Hippocampal formation (tissue), 2 donors: ENCODE measurements at places on chromosomes 5 and 9.

DNA sequence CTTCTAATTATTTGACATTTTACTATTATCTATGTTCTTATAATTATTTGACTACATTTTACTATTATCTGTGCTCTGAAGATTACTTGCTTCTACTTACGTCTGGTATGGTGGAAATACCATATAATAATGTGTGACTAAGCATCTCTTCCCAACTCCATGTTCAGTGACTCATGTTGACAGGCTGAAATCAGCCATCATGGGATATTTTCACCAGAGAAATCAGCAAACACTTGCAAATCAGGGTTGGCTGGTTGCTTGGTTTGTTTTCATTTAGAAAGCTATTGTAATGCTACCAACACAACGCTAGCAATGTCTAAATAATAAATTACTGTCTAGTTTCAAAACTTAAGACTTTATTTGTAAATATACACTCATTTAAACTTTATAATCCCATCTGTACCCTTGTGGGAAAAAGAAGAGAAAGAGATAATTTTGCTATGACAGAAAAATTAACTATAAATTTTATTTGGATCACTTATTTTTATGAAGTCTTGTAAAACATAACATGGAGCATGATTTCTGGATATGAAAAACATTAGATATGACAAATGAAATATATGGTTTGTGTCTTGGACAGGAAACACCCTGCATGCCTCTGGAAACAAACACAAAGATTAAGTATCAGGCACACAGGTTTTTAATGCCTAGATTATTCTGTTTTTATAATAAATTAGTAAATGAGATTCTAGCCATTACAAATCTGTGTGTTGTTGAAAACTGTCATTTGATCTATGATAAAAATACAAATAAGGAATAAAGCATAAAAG lies 337.6 kb downstream of the BNC2 start:
- no peak for DNase-seq

DNA sequence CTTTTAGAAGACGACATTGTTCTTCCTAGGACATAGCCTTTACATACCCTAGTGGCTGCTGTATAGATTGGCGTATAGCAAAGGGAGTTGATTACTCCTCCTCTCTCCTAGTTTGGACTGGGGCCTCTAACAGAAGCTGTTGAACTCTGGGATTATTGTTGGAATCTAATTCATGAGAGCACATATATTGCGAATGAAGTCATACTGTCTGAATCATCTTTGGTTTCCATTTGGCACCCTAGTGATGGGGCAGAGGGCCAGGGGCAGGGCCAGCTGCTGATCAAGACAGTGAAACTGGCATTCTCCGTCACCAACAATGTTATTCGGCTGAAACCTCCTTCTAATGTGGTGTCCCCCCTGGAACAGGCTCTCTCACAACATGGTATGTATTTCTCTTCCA lies 40.3 kb downstream of the NUP188 start:
- DNase-seq: no peak

DNA sequence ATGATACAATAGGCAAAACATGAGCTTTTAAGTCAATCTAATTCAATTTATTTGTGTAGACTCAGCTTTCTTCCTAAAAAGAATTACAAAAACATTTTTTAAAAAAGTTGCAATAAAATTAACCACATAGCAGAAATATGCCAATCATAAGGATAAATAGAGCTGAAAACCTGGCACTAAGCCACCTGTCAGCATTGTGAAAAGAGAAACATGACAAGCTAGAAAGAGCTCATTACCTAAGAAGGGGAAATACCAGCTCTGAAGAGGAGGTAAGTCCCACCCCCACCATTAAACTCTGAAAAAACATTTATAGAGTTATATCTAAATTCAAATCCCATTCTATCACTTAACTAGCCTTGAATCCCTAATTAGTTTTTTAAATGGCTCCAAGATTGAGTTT lies 372.9 kb downstream of the OSTF1 start:
- DNase-seq: no peak

- no peak for DNase-seq
Measured at GRCh38 chr9:131772940-131773339, 33.1 kb upstream of the RAPGEF1 start.

DNA sequence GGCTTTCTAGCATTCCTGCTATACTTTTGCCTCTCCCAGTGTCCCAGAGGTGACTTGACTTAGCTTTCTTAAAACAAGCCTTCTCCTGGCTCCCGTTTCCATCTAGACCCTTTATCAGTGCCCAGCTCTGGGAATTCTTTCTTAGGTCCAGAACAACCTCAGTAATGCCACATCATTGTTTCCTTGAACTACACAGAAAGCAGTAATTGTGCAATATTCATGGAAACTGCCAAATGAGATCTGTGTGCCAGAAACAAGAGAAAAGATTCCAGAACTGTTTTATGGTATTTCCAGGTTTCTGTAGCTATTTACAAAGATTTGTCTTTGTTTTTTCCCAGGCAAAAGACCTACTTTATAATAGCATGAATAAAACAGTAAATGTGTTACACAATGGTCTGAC lies 391.3 kb downstream of the SLCO4C1 start:
- DNase-seq: no peak

GRCh38 chr5:106140101-106140500 lies 1530.6 kb downstream of the EFNA5 start:
- DNase-seq: no peak

- DNase-seq: no peak
Measured at GRCh38 chr5:124661317-124662141, 84.9 kb downstream of the ZNF608 start.

- DNase-seq: no peak
Measured at GRCh38 chr5:90956511-90957097, 398.0 kb downstream of the ADGRV1 start.
